Cardiac septum (tissue), 1 donor: ENCODE measurements at places on chromosomes 16 and 17.

DNA sequence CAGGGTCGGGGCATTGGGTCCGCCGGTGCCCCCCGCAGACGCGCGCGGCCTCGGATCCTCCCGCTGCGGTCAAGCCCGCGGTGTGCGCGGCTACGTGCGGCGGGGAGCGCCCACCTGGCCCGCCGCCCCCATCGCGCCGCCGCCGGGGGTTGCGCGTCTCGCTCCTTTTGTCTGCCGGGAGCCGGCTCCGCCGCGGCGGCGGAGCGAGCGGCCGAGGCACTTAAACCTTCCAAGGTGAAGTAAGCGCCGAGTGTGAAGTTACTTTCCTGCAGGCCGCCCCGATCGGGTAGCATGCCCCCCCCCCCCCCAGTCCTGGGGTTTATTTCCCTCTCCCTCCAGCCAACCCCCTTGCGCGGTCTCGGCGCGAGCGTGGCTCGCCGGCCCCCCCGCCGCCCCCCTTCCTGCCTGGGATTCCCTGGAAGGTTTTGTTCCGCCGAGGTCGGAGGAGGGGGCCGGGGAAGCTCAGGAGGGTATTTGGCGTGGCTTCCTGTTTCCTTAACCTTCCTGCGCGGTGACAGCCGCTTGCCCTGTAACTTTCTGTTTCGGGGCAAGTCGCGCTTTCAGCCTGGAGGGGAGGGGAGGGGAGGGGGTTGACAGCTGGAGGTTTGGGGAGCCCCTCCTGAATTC is 56.6 kb upstream of the GSE1 start:
- peak; percentile 86 for DNase-seq

DNA sequence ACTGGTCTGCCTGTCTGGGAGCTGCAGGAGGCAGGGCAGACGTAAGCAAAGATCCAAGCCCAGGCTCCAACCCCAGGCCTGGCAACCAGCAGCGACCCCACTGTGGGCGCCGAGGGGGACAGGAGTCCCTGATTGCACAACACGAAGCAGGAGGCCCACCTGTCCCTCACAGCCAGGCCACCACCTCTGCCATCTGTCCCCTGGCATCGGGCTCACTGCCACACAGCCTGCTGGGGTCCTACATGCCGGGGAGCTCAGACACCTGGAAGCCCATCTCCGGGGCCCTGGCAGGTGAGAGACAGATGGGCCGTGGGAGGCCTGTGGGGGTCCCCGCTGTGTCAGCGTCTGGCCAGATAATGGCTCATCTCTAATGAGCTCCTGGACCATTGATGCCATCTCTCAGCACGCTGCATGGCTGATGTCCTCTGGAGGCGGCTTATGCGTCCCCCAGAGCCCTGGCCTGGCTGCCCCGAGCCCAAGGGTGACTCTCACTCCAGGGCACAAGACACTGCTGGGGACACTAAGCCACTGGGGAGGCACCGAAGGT is 11.3 kb upstream of the RASD1 start:
- no peak for DNase-seq

- no peak for DNase-seq
Observed at GRCh38 chr16:54585094-54585997, 298.8 kb upstream of the IRX3 start.

DNA sequence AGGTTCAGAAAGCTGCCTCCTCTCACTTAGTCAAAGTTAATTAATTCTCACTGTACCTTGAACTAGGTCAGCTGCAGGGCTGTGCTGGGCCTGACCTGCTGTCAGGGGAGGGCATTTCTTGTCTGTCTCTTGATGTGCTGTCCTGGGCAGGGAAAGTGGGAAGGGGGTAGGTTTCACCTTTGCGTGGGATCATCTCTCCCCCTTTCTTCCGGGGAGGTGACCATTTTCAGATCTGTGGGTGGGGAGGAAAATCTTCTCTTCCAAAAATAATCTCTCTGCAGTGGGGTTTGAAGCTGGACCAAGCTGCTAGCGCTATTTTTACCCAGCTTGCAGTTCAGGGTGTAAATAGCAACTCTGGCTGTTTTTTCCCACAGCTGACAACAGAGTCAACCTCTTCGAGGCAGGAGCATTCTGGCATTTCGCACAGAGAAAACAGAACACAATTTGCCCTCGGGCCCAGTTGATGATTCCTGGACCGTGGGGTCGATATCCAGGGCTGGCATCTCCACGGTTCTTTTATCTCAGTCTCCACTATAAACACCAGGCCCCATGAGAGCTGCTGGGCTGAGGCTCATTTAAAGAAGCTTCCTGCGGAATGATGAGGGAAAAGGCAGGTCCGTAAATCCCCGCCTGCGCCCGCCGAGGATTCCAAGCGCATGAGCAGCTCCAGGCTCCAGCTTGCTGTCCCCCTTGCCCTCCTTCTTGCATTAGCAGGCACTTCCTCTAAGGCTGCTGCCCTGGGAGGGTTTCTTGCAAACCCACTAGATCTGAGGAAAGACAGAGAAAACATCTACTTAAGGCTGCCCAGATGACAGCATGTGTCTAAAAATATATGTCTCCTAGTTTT is 93.9 kb downstream of the YPEL2 start:
- no peak for DNase-seq

DNA sequence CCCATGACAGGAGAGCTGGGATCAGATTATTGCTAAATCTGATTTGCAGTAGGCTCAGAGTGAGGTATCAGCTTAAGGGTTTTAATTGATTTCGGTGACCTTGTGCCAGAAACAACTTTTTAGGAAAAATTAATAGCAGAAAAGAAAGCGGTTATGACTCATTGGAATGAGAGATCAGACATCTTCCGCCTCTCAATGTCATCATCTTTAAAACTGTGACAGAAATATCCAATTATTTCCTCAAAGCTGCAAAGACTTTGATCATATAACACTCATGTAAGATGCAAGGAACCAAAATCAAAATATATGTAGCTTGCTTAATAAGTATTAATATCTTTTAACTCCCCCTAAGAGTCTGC is 190.1 kb upstream of the FOXF1 start:
- no peak for DNase-seq

DNA sequence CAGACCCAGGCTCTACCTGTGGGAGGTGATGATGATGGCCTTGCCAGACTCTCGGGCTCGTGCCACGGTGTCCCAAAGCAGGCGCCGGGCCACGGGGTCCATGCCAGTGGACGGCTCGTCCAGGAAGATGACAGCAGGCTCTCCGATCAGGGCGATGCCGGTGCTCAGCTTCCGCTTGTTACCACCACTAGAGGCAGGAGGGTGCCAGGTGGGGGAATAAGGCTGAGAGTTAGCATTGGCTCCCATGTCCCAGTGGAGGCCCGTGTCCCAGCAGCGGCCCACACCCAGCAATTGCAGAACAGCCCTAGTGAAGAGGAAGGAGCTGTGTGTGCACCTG is 10.3 kb upstream of the RNPS1 start:
- no peak for DNase-seq
